NCI-H1105 (cell line): ENCODE measurements at places on chromosomes 11 and 22.

DNA sequence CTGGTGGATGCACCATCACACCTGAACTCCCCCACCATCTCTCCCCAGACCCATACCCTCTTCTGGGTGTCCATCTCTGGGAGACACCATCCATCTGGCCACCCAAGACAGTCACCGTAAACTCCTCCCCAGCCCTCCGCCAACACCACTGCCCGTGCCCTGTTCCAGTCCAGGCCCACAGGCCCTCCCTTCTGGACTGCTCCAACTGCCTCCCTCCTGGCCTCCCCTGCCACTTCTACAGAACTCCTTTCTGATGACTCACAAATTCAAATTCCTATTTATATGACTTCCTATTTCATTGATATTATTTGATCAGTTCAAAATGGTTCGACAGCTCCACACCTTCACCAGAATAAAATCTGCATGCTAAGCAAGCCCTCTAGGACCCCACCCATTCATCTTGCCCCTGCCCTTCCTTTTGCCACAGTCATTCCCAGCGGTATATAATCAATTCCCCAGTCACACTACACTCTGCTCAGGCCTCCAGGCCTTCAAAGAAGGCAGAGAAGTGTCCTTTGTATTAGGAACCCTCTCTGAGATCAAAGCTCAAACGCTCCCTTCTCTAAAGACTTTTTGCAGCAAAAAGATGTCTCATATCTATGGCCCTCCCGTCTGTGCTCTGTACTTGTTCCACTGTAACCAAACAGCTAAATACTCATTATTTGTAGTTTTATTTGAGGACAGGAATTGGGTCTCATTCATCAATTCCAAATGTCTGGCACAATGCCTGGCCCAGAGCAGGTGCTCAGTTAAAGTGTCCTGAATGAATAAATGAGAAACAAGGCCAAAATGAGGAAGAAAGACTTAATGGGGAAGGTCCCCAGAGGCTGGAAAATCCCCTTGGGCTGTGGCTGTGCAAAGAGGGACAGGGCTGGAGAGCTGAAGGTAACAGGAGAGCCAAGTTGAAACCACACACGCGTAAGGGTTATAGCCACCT, 29.0 kb downstream of the MYH9 start:
- DNase-seq = no peak

GRCh38 chr22:23847991-23848864, 9.4 kb upstream of the DERL3 start:
- DNase-seq = no peak

DNA sequence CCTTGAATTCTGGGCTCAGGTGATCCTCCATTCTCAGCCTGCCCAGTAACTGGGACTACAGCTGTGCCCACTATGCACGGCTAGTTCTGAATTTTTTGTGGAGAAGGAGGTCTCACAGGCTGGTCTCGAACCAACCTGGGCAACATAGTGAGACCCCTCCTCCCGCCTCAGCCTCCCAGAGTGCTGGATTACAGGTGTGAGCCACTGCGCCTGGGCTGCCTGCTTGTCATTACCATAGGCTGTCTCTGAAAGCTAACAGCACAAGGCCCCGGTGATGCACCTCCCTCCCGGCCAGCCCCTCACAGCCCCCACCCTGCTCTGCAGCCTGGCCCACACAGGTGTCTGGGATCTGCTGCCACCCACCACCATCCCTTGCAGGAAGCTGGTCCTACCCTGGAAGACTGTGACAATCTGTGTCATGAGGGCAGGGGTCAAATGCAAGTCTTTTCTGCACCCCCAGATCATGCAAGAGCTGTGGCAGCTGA, 82.4 kb downstream of the DGCR2 start:
- DNase-seq = no peak

DNA sequence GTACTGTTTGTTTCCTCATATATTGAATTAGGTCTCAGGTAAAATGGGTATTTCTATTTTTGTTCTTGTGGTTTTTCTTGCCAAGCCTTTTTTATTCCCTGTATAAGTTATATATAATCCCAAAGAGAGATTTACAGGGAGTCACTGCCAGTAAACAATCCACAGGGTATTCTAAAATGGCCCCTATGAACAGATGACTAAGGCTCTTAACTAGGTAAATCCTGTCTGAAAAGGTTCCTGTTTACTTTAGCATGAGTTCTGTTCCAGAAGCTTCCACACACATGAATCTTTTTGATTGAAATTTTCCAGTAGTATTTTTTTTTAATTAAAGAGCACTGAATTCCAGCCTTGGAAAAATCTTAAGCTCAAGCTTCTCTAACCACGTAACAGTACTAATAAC, 552.8 kb upstream of the CCDC179 start:
- DNase-seq = no peak

DNA sequence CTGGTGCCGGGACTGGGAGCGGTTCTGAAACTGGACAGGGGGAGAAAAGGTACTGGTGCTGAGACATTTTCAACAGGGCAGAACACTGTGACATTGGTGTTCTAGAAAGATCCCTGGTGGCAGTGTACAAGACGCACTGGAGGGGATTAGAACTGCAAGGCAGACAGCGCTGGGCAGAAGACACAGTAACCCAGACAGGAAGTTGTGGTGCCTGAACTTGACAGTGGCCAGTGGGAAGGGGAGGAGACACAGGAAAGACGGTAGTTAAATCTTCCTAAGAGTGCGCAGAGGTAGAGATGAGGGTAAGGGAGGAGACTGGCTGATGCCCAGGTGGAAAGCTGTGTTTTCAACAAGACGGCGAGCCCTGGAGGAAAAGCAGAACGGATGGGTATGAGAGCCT, 24.5 kb downstream of the FAM227A start:
- no peak for DNase-seq

DNA sequence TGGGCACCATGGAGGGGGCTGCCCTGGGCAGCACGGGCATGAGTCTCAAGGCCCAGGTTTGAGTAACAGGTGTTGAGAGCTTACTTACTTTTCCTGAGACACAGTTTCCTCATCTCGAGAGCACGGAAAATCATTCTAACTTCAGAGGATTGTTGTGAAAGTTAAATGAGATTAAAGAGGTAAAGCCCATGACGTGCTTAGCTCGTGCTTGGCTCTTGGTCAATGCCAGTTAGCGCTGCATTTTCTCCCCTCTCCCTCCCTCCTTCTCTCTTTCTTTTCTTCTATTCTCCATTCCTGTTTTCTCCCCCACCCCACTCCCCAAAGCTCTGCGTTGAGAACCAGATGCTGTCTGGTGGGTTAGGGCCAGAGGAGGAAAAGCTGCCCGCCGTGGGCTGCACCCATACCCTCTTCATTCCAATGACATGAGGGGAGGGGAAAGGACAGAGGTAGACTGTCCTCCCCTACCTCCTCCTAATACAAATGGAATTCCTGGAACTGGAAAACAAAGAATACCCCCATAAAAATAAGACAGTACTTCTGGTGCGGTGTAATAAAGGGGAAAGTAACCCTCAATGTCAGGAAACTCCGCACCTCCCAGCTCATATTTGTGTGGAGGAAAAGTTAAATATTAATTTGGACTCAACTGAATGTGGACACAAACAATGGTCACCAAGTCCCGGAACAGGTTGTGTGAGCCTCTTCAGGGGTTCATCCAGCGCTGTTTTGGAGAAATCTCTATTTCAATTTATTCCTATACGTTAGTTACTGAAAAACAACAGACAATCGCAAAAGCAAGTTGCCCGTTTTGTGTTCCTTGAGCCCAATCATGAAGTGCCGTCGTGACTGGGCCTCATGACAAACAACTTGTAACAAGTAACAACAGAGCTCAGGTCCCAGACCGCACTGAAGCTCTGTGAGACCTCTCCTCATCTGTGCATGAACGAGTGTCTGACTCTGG, 54.8 kb upstream of the B3GAT1 start:
- no peak for DNase-seq
